ENCODE measurements at places on chromosomes 3 and 15.

- DNase-seq, result no peak
Measured at GRCh38 chr3:33278163-33278562, 921 bp downstream of the FBXL2 start.

GRCh38 chr3:133301731-133302130 lies 98.1 kb upstream of the BFSP2 start:
- no peak for DNase-seq

GRCh38 chr15:89475661-89476060 lies 20.7 kb downstream of the RHCG start:
- no peak for DNase-seq

- DNase-seq, result no peak
Measured at GRCh38 chr15:88802250-88802990, 816 bp upstream of the ACAN start.

- DNase-seq, result no peak
Measured at GRCh38 chr3:127589600-127590281, 792 bp downstream of the TPRA1 start.

DNA sequence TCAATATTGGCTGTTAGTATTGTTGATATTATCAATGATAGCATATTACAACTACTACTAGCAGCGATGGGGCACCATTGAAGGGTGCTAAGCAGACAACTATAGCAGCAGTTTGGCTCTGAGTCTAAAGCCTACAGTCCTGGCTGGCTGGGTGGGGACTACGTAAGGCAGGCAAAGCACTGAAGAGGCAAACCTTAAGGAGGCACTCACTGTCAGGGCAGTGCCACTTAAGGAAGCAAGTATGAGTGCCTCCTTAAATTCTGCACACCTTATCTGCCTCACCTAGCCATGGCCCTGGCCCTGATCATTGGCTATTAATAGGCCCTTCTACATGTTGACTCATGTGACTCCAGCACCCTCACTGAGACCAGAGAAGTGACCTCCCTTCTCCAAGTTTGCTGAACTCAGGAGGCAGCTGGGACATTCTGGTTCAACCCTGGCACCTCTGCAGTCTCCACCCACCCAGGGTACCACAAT lies 20.6 kb downstream of the CDCP1 start:
- no peak for DNase-seq

DNA sequence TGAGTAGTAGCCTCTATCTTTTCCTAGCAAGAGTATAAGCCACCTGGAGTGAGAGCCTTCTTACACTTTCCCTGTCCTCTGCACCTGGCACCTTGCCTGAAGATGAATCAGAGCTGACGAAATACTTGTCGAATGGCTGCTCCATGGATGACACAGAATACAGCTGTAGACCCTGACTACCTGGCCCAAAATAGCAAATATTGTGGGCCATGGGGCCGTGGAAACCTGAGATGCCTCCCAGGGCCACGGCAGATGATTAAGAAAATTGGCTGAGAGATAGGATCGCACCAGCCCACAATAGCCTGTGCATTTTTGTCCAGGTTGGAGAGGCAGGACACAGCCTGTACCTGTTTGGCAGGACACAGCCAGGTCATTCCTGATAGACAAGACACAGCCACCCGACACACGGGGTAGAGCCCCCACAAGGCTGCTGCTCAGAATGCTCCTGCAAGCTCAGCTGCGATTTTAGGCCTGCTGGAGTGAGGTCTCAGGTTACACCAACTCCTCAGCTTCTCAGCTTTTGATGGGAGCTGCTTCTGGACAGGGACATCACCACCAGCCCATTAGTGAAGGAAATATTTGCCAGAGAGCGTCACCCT lies 22.9 kb upstream of the TPM1 start:
- no peak for DNase-seq

- DNase-seq, result no peak
Measured at GRCh38 chr3:141235661-141236171, 4.1 kb downstream of the PXYLP1 start.

GRCh38 chr15:39413558-39413957 lies 167.3 kb upstream of the THBS1 start:
- no peak for DNase-seq

GRCh38 chr3:12170207-12170606 lies 11.5 kb upstream of the TIMP4 start:
- no peak for DNase-seq

DNA sequence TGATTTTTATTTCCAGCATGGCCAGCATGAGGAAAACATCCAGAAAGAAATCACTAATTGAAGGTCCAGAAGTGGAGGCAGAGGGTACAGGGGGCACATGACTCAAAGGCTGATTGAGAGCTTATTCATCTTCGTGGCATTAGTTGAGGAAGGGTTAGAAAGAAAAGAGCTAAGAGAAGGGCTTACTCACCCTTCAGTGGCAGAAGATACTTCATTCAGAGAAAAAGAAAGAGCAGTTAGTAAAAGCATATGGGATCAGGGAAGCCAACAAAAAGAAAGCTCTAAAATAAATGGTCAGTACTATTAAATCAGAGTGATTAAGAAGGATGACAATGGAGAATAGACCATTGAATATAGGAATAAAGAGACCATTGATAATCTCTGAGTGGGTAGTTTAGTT lies 25.2 kb downstream of the GAP43 start:
- no peak for DNase-seq

DNA sequence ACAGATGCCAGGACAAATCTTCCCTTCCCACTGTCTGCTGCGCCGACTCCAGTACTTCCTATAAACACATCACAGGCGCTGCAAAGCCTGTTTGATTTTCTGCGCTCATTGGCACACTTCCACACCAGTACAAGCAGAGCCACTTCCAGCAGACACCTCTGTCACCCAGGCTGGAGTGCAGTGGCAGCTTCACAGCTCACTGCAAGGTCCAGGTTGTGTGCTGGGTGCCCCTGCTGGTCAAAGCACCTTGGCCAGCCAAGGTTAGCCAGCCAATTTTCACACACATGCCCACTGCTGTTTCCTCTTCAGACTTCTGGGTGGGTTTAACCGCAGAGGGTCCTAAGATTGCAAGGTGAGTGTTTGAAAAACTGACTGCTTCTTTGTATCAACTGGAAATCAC lies 4.9 kb downstream of the CHDH start:
- no peak for DNase-seq

DNA sequence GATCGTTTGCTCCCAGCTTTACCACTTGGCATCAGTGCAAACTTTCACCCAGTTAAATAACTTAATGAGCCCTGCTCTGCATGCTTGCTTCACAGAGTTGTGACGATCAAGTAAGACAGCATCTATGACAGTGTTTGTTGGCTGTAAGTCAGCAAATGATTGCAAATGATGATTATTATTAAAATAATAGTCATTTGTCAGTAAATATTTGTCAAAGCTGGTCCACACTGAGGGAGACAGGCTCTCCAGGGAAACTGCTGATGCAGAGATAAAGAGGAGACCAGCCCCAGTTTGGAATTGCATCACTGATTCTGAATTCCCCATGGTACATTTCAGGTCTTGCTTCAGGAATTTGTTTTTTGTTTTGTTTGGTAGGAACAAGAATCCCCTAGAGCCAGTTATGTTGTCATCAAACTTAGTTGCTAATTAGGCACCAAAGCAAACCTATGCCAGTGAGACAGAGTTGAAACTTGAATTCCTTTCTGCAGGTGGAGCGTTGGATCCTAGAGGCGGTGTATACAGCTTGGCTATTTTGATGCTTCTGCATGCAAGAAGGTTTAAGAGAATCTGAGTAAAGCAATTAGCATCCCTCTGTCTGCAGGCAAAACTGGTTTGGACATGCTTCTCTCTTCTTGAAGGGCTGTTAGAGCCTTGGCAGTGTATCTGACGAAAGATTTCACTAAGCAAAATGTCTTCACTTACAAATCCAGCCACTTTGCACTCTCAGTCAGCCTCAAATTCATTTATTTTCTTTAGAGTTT lies 338.6 kb upstream of the TPRG1 start:
- DNase-seq, result no peak

DNA sequence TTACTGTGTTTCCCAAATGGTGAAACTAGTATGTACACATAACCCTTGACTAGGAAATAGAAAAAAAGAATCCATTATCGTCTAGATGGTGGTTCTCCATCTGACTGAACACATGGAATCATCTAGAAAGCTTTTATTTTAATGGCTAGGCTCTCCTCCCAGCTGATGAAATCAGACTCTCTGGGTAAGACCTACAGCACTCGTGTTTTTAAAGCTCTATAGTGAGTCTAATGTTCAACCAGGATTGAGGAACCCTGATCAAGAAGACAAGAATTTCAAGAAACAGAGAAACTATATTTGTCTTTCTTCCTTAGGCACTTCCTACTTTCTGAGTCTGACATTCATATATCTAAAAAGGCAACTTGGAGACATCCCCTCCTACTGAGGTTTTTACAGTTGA lies 118.8 kb downstream of the TMCO5A start:
- DNase-seq, result no peak

GRCh38 chr3:60630953-60631352 lies 620.3 kb downstream of the FHIT start:
- no peak for DNase-seq

- DNase-seq, result no peak
Measured at GRCh38 chr3:151200586-151200985, 2.4 kb downstream of the GPR171 start.

- no peak for DNase-seq
Measured at GRCh38 chr3:20683910-20684309, 497.9 kb upstream of the SGO1 start.

GRCh38 chr15:90419206-90419605 lies 31.2 kb downstream of the IQGAP1 start:
- DNase-seq, result no peak

DNA sequence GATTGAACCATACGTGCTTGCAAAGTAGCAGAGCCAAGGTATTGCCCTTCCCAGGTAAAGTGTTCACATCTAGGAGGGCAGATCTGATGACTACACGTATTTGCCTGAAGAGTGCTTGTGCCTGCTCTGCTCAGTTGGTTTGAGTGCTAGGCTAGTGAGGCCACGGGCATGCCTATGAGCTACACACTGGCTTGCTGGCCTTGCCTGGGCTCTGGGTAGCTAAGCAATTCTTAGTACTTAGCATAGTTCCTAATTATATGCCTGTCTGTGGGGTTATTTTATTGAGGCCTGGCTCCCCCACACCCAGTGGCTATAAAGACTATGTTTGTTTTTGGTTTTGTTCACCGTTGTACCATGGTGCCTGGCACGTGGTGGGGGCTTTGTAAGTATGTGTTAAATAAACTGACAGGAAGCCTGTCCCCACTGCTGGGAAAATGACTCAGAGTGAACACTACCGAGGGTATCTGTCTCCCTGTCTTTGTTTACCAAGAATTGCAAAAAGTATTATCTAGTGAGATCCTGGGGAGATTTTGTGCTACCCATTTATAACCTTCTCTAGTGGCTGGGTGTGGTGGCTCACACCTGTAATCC lies 72.1 kb upstream of the ETV5 start:
- no peak for DNase-seq

- no peak for DNase-seq
Measured at GRCh38 chr3:24829629-24830229, 335.1 kb upstream of the THRB start.

- no peak for DNase-seq
Measured at GRCh38 chr3:107643038-107643883, 120.5 kb downstream of the BBX start.

DNA sequence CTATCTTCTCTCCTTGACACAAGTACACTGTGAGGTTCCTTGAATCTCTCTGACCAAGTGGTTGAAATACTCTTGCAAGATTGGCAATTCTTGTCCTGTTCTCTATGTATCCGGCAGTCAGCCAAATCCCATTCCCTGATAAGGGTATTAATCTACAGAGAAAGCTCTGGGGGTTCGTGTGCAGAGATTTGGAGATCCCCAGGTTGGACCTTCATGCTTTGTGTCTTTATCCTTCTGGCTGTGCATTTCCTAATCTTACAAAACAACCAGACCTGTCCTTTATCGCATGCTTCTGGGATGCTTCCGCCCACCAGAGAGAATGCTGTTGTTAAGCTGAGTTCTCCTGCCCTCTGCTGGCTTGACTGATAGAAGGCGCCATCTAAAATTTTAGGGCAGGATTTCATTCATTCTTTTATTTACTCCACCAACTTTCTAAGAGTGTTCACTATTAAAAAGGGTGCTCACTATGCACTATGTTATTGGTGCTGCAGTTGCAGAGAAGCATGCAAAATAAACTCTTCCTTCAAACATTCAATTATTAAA lies 8.6 kb upstream of the SST start:
- peak; percentile 25 for DNase-seq

DNA sequence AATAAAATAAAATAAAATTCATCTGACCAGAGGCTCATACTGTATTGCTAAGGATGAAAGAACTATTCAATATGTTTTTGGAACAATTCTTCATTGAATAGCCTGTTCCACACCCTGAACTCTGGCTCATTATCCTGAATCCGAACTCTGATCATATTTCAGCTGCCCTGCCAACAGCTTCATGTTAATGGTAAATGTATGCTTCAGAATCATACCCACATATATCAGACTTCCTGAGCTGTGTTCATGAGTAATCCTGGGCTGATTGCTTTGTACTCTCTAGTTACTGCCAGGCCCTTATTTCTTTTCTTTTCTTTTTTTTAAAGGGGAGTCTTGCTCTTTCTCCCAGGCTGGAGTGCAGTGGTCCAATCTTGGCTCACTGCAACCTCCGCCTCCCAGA lies 11.8 kb downstream of the INO80 start:
- no peak for DNase-seq

GRCh38 chr3:181384970-181385369 lies 326.8 kb upstream of the SOX2 start:
- DNase-seq, result no peak

GRCh38 chr15:81011593-81011992 lies 10.9 kb downstream of the TLNRD1 start:
- no peak for DNase-seq

DNA sequence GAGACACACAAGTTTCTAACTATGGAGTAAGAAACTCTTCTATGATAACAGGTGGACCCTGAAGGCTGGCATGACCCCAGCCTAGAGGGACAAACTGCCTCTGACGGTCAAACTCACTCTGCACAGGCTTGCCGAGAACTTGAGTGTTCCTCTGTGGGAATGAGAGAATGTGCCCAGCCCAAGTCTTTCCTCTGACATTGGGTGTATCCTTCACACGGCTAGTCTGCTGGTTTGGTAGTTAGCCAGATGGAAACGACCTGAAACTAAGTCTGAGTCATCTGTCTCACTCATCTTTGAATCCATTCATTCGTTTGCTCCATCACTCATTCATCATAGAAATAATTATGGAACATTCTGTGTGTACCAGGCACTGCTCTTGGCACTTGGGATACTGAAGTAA lies 198.4 kb downstream of the ATP10A start:
- no peak for DNase-seq

DNA sequence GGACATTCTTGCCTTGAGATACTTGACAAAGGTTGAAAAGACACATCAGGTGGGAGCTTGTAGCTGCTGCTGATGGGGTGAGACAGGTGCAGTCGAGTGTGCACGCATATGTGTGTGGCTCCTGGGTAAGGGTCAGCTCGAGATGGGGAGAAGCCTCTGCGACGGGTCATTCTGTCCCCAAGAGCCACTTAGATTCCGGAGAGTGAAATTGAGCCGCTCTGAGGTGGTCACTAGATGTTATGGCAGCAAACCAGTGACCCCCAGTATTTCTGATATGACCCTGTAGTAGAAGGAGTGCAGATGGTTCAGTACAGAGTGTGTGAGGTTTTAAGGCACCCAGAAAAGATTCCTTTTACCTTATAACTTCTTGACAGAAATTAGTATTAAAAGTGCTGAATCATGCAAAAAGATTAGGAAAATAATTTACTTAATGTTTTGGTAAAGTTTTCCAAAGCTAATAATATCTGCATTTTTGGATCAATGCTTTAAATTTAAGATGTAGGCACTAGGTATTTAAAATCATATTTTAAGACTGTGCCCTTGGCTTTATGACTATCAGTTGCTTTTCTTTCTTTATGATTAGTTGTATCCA lies 241.9 kb upstream of the TOPAZ1 start:
- DNase-seq, result no peak
